NCI-H2107 (cell line): ENCODE measurements at places on chromosomes 1 and 21.

GRCh38 chr1:23799570-23800399 lies 769 bp downstream of the GALE start:
- DNase-seq: no peak

DNA sequence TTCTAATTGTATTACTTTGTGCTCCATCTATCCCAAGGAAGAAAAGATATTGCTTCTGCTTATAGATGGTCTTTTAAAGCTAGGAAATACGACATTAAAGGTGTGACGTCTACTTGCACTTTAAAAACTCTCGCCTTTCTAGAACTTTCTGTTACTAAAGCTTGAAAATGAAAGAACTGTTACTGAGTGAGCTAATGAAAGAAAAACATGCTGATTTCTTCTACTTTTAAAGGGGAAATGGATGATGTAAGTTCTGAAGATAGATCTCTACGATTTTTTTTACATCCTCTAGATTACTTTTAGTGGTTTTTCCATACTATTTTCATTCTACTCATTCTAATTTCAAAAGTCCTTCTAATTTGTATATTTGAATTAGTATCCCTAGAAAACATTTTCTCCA lies 387.5 kb downstream of the USP25 start:
- no peak for DNase-seq

DNA sequence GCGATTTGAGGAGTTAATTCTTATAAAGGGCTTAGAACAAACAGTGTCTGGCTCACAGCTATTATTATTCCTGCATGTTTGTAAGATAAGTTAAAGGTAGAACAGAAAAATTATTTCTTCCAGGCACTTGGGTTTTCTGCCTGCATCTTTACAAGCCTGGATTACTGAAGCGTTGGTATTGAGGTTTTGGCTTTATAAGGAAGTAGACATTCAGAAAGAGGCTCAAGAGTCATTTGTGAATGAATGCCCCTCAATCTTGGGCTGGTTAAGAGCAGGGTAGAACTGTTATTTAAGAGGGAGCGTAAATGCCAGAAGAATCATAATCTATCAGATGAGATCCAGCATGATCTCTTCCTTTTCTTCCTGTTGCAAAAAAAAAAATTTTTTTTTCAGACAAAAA lies 77.3 kb upstream of the ARID1A start:
- DNase-seq: no peak

GRCh38 chr1:14654554-14654953 lies 56.1 kb downstream of the KAZN start:
- DNase-seq: no peak

GRCh38 chr1:204190212-204191211 lies 5.8 kb downstream of the KISS1 start:
- peak; percentile 53 for DNase-seq
